ENCODE measurements at places on chromosomes 7 and 10. TPM values are rescaled to one million over a fixed set of nuclear protein-coding genes. Genes with fewer than 3 reads are reported as not detected.

FGFBP3 gene
- 2.0 TPM for total RNA-seq

MSS51 gene
- 4.8 TPM for total RNA-seq

DNA sequence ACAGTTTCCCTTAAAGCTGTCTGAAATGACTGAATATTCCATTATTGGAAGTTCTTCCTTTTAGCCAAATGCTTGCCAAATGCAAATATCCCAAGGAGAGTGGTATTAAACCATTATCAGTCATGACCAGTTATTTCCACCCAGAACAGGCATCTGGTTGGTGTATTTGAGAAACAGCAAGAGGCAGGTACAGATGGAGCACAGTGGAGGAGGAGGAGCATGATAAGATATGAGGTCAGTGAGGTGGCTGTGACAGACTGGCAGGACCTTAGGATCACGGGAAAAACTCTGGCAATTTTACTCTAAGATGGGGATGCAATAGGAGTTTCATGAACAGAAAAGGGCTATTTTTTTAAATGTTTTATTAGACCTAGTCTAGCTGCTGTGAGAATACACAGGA is 6.4 kb downstream of the HEPACAM2 start:
- H3K4me3 ChIP-seq: no peak overlapping the region
- no peaks in the 10 kb centered on the region for H3K36me3 ChIP-seq
- peaks cover 3% of the 10 kb centered on the region for H3K27me3 ChIP-seq
- H3K27ac ChIP-seq: no peak overlapping the region
- no peak for DNase-seq

DNA sequence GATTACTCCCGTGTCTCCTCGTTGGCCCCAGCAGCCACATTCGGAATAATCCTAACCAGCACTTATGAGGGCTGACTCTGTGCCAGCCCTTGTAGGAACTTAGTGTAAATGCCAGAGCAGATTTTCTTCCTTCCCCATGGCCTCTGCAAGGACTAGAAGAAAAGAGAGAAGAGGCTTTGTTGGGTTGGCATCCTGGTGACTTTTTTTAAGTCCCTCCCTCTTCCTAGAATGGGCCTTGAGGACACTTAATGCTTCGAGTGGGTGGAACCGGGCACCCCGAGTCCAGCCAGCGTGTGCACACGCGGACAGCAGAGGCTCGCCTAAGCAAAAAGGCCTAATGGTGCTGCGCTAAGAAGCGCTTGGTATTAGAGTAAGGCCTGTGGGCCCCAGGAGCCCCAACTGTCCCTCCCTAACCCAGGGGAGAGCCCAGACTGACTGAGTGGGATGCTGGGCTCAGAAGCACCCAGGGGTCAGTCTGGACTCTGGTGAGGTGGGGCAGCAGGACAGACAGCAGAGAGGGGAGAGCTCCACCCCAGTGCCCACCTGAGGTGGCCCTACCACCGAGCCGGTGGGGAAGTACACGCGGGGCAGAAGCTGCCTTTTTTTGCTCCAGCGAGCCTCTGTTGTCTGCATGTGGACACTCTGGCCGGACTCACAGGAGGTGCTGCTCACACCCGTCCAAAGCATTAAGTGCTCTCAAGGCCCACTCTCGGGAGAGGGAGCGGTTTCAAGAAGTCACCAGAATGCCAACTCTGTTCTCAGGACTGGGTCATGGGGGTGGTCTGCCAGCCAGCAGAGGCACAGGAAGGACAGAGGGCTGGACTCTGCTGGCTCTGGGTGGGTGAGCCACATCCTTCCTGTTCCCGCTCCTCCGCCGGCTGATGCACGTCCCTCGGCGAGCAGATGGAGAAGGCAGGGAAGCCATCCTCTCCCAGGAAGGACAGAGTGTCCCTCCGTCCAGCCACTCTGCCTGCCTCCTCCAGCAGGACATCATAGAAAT is 12.5 kb downstream of the ITPRIP start:
- H3K27ac ChIP-seq: peak overlapping the region; percentile 94
- H3K4me3 ChIP-seq: no peak overlapping the region

GRCh38 chr10:80751940-80752339 is 214.2 kb downstream of the SH2D4B start:
- no peak overlapping the region for H3K4me3 ChIP-seq
- no peaks in the 10 kb centered on the region for H3K27me3 ChIP-seq
- no peaks in the 10 kb centered on the region for H3K4me1 ChIP-seq
- no peak for DNase-seq
- no peaks in the 10 kb centered on the region for H3K36me3 ChIP-seq

DNA sequence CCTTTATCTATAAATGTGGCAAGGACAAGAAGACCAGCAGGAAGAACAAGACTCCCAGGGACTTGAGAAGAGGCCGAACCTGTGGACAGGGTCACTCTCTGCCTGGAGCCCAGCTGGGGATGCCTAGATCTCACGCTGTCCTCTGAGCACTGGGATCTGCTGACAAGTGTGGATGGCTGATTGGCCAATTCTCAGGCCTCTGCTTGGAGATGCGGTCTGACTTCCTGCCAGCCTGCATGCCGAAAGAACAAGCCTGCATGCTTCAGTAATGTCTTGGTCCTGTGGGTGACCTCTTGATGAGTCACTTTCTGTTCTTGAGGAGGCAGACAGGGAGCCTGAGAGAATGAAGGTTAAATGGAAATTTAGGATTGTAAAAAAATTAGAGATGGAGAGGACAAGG is 84.7 kb downstream of the TMEM178B start:
- H3K4me3 ChIP-seq: no peak overlapping the region
- no peak for DNase-seq
- H3K36me3 ChIP-seq: no peaks in the 10 kb centered on the region
- H3K27ac ChIP-seq: no peak overlapping the region
- no peaks in the 10 kb centered on the region for H3K27me3 ChIP-seq

DNA sequence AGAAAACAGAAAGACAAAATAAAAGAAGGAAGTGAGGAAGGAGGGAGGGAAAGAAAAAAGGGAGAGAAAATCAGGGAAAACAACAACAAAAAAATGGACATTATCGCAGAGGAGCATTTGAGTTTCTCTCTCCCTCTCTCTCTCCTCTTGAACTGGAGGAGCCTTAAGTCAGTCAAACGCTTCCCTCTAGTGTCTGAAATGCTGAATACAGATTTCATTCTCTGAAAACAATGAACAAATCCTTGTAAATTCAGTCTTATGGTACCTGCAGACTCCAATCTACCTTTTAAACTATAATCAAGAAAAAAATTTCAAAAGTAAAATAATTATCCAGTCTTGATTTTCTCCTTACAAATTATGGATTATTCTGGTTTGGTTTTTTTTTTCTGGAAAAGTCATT is 89.2 kb upstream of the PFKP start:
- H3K4me3 ChIP-seq: no peak overlapping the region
- H3K36me3 ChIP-seq: no peaks in the 10 kb centered on the region
- DNase-seq: peak; percentile 46
- H3K27ac ChIP-seq: no peak overlapping the region
- no peaks in the 10 kb centered on the region for H3K4me1 ChIP-seq

DNA sequence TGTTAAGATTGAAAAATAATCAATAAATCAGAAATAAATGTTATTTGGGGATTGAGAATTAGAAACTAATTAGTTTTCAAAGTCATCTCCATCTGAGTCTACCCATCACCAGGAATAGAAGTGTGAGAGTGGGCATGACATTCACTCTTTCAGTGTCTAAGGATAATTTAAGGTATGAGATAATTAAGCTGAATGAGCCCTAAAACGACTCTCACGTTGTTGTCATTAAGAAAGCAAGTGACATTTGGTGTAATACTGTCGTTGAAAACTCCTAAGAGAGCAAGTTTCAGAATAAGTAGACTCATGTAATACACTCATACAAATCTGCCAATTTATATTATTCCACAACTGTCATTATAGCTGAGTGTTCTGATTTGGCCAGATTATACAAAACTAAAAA is 7.1 kb downstream of the AGMO start:
- H3K4me3 ChIP-seq: no peak overlapping the region
- no peaks in the 10 kb centered on the region for H3K4me1 ChIP-seq
- no peak for DNase-seq
- no peak overlapping the region for H3K27ac ChIP-seq
- H3K27me3 ChIP-seq: no peaks in the 10 kb centered on the region

DNA sequence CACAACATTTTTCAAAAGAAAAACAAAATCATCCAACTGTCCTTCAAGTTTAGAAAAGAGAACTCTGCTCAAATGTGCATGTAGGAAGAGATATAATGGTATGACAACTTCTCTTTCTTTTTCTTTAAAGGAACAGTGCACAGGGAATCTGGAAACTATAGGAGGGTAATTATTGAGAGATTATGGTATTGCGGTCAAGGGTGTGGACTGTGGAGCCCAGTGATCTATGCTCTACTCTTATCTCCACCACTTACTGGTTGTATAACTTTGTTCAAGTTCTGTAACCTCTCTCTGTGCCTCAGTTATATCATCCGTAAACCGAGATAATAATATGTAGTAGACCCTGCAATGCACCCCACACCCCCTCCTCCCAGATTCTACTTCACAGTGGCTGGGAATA is 69.8 kb upstream of the PCGF5 start:
- H3K4me1 ChIP-seq: no peaks in the 10 kb centered on the region
- no peak overlapping the region for H3K27ac ChIP-seq
- no peak for DNase-seq
- no peak overlapping the region for H3K4me3 ChIP-seq
